ENCODE measurements at places on chromosomes 12 and 14. TPM values are rescaled to one million over a fixed set of nuclear protein-coding genes. Genes with fewer than 3 reads are reported as not detected.

- DNase-seq: peak; percentile 67
- peaks cover 21% of the 10 kb centered on the region for H3K4me1 ChIP-seq
- peak overlapping the region; percentile 59 for H3K4me3 ChIP-seq
Measured at GRCh38 chr14:22887260-22887989, 4.4 kb downstream of the REM2 start.

DNA sequence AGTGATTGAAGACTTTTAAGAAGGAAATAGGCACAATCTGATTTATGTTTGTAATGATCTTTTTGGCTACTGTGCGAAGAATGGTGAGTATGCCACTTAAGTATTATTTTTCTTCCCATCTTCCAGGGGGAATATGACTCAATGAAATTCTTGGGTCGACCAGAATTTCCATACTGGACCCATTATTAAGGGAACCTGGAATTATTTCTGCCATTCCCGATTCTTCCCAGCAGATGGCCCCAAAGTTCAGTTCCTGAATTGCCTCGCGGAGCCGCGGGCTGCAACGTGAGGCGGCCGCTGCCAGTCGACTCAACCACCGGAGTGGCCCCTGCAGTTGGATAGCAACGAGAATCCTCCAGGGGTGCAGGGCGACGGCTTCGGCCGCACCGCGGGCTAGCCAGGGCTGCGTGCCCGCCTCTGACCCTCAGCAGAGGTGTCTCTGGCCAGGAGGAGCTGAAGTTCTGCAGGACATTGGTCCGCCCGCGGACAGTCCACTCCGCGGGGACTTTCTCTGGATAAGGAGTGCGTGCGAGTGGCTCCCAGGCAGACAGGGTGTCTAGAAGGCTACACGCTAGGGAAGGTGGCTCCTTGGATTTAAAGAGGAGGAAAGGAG is 628 bp upstream of the TSHR start:
- H3K4me3 ChIP-seq: peak overlapping the region; percentile 62
- no peaks in the 10 kb centered on the region for H3K36me3 ChIP-seq
- H3K27ac ChIP-seq: no peak overlapping the region

DEGS2 gene
- 0.07 TPM for total RNA-seq

SLC6A15 gene
- total RNA-seq: 14.0 TPM

DNA sequence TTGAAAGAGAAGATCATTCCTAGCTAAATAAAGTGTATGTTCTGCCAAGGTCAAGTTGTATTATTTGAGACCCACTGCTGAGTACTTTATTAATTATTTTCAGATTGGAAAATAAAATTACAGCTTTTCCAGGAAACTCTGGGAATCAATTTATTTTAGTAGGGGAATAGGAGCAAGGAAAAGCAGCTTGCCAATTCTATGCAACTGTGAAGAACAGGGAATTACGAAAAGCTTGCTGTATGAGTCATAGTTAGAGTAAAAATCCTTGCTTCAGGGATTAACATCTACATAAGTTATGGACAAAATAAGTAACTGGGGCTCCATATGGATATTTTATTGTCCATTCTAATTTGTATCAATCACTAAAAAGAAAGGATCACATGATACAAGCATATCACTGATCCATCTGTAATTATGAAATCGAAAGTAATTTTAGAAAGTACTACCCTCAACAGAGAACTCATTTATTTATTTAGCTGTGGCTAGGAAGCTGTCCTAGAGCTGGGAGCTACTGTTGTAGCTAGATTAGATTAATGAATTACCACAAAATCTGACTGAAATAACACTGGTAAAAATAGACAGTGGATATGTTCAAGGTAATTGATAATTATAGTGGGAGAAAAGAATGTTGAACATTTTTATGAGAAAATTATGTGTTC is 303.5 kb upstream of the NPAS3 start:
- no peak overlapping the region for H3K27ac ChIP-seq
- H3K4me3 ChIP-seq: no peak overlapping the region
- no peaks in the 10 kb centered on the region for H3K27me3 ChIP-seq
- H3K4me1 ChIP-seq: peaks cover 5% of the 10 kb centered on the region
- DNase-seq: peak; percentile 73
- no peaks in the 10 kb centered on the region for H3K36me3 ChIP-seq

MYH6 gene
- not detected for total RNA-seq

DNA sequence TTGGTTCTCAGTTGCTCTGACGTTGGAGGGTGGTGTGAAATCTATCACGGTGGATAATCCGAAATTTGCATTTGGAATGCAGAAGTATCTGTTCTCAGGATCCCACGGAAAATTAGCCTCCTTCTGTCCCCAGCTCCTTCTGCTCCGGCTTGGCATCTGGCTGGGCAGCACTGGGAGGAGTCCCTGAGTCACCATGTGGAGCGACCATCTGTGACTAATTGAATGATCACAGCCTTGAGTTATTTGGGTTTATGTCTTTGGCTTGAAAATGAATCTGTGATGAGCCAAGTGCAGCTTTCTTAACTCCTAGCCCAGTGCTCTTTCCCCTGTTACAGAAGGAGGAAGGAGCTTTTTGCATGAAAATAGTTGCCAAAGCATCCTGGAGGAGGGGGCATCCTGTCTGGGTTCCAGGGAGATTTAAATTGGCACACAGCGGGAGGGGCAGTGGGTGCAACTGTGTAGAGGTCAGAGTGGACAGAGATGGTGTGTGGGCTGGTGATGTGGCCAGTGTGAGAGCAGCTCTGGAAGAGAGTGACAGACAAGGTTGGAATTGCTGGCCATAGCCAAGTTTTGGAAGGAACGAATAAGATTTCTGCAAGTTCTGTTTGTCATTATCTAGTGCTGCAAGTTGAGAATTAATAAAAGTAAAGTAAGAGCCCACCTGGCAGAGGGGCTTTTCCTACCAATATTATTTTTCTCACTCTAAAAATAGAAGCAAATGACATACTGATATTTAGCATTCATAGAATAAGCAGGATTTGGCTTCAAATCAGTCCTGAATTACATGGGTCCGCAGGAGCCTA is 74.4 kb downstream of the SLC24A4 start:
- H3K36me3 ChIP-seq: no peaks in the 10 kb centered on the region
- H3K27ac ChIP-seq: peak overlapping the region; percentile 34
- DNase-seq: peak; percentile 65
- H3K4me3 ChIP-seq: no peak overlapping the region
- H3K4me1 ChIP-seq: peaks cover 13% of the 10 kb centered on the region
- no peaks in the 10 kb centered on the region for H3K27me3 ChIP-seq

ZFHX2 gene
- 27.3 TPM for total RNA-seq

DNA sequence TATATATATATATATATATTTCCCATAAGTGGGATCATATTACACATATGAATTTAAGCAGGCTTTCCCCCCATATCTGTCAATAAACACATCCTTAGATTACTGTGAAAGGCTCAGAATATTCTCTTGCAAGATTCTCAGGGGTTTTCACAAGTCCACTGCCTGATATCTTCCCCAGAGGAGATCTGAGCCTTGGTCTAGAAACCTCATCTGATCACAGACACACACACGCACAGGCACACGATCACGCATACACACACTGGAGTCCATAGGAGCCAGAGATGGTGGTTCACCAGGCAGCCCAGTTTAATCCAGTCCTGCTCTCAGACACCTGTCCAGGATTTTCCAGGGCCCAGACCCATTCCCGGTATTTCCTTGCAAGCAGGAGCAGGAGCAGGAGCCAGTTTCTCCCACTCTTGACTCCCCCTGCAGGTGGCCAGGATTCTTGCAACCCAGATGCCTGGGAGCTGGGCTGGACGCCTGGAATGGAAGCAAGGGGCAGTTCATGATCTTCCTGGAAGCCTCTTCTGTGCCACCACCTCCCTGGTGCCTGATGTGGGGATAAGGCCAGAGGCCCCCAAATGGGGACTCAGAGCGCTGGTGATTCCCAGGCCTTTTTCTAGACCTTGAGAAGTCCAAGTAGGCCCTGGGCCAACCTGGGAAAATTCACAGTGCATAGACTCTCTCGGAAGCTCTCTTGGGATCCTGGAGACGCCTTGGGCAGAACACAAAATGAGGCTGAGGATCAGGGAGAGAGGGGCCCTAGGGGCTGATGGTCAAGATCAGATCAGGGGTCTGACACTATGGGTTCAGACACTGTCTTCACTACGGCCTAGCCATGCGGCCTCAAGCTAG is 16.5 kb upstream of the KRT78 start:
- H3K27me3 ChIP-seq: no peaks in the 10 kb centered on the region
- no peak overlapping the region for H3K4me3 ChIP-seq
- H3K27ac ChIP-seq: no peak overlapping the region
- H3K36me3 ChIP-seq: no peaks in the 10 kb centered on the region
- peak; percentile 39 for DNase-seq

DHRS2 gene
- 2.1 TPM for total RNA-seq

DNA sequence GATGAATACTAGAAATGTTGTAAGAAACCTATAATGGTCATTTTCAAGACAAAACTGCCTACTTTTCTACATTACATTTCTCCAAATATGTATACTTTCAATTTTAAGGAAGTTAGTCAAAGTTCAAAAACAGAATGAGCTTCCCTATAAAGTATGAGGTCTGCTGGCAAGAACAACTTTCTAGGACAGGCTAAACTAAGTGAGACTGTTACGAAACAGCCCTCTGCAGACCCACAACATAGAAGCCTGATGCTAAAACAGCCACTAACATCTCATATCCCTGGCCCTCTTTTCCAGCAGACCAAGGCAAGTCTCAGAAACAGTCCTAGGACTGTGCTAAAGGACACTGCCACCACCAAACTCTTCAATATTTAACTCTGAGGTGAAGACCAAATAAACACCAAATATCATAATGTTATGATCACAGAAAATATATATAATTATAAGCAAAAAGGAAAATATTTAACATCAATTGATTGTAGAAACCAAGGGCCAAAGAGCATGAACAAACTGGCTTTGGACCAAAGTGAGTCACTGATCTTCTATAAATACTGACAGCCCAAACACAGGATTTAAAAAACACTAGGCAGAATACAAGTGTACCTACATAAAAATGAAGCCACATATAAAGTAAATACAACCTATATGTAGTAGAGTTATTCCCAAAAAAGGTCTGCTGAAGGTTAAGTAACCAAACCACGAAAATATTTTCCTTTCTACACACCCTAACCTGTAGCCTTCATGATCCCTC is 27.7 kb downstream of the PPP4R3A start:
- peak; percentile 24 for DNase-seq
- H3K27ac ChIP-seq: peak overlapping the region; percentile 20
- H3K36me3 ChIP-seq: peaks cover 50% of the 10 kb centered on the region
- H3K4me3 ChIP-seq: no peak overlapping the region
- peaks cover 5% of the 10 kb centered on the region for H3K4me1 ChIP-seq

- no peaks in the 10 kb centered on the region for H3K36me3 ChIP-seq
- H3K4me1 ChIP-seq: no peaks in the 10 kb centered on the region
- no peak overlapping the region for H3K4me3 ChIP-seq
- peak; percentile 62 for DNase-seq
Measured at GRCh38 chr12:3527181-3527580, 36.2 kb downstream of the PRMT8 start.

ADSS1 gene
- total RNA-seq: 4.4 TPM

- DNase-seq: no peak
- no peak overlapping the region for H3K27ac ChIP-seq
- no peaks in the 10 kb centered on the region for H3K36me3 ChIP-seq
- H3K4me1 ChIP-seq: peaks cover 5% of the 10 kb centered on the region
Measured at GRCh38 chr14:97221572-97222285, 424.5 kb downstream of the VRK1 start.

PRH2 gene
- not detected for total RNA-seq

ACSM4 gene
- not detected for total RNA-seq

GRCh38 chr12:31007153-31007495 is 66.5 kb upstream of the DDX11 start:
- H3K36me3 ChIP-seq: no peaks in the 10 kb centered on the region
- no peaks in the 10 kb centered on the region for H3K27me3 ChIP-seq
- no peak overlapping the region for H3K27ac ChIP-seq
- no peak for DNase-seq
- no peak overlapping the region for H3K4me3 ChIP-seq
- H3K4me1 ChIP-seq: no peaks in the 10 kb centered on the region

- H3K4me1 ChIP-seq: peaks cover 12% of the 10 kb centered on the region
- H3K36me3 ChIP-seq: no peaks in the 10 kb centered on the region
- DNase-seq: no peak
- no peak overlapping the region for H3K4me3 ChIP-seq
Measured at GRCh38 chr12:25382311-25383106, 131.8 kb upstream of the KRAS start.

DNA sequence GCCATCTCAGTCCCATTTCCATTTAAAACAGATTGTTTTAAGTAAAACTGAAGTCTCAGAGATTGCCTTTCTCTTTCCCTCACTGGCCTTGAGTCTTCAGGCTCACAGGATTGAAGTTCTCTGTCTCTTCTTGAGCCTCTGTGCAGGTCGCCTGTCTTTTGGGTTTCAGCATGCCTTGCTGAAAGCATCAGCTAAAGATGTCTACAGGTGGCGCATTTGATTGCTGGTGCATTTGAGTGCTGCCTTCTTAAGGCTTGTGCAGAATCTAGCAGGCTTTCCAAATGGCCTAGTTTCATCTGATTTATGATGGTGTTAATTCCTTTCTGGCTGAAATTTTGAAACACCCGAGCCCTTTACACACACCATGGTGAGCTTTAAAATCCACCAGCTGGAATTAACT is 1062.2 kb upstream of the FBXO33 start:
- no peaks in the 10 kb centered on the region for H3K27me3 ChIP-seq
- H3K4me3 ChIP-seq: no peak overlapping the region
- H3K27ac ChIP-seq: no peak overlapping the region
- H3K4me1 ChIP-seq: no peaks in the 10 kb centered on the region

GRCh38 chr12:30754383-30754749 is 385 bp downstream of the CAPRIN2 start:
- H3K4me1 ChIP-seq: peaks cover 24% of the 10 kb centered on the region
- peak overlapping the region; percentile 48 for H3K27ac ChIP-seq
- H3K4me3 ChIP-seq: peak overlapping the region; percentile 89
- peak; percentile 5 for DNase-seq

GRCh38 chr12:128745772-128746689 is 77.7 kb downstream of the SLC15A4 start:
- no peaks in the 10 kb centered on the region for H3K36me3 ChIP-seq
- H3K27me3 ChIP-seq: no peaks in the 10 kb centered on the region
- H3K4me3 ChIP-seq: no peak overlapping the region
- no peak overlapping the region for H3K27ac ChIP-seq

GRCh38 chr14:89294872-89295271 is 122.2 kb downstream of the FOXN3 start:
- no peak for DNase-seq
- no peaks in the 10 kb centered on the region for H3K36me3 ChIP-seq
- no peak overlapping the region for H3K27ac ChIP-seq
- no peaks in the 10 kb centered on the region for H3K4me1 ChIP-seq

DNA sequence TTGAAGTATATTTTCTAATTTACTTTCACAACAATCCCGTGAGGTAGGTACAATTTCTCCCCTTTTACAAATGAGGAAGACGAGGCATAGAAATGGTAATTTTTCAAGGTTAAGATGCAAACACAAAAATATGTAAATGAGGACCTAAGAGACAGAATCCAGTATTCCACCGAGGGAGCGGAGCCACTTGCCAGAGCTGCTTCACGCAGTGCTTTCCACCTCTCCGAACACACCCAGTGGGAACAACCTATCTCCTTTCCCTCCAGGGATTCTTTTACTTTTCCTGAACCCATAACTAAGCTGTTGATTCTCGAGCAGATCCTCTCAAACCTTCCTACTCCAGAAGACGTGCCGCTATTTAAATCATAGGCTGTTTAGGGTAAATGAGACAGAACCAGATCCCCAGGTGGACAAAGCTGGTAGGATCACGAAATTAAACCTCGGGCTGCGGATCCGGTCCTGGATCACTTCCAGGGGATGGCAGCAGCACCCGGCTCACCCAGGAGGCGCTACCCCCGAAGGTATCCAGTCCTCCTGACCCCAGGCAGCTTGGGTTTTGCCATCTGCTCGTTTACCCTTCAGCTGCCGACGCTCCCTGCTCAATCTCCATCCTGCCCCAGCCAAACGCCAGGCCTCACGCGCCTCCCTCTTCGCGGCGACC is 1.5 kb downstream of the DDHD1 start:
- H3K4me1 ChIP-seq: peaks cover 6% of the 10 kb centered on the region
- no peaks in the 10 kb centered on the region for H3K36me3 ChIP-seq
- peak; percentile 18 for DNase-seq
- H3K27ac ChIP-seq: no peak overlapping the region
- peak overlapping the region; percentile 80 for H3K4me3 ChIP-seq

CDC42BPB gene
- total RNA-seq: 116 TPM
